ENCODE measurements at places on chromosomes 2 and 18.

GRCh38 chr18:26438980-26439379 lies 109.4 kb downstream of the KCTD1 start:
- no peak for DNase-seq

DNA sequence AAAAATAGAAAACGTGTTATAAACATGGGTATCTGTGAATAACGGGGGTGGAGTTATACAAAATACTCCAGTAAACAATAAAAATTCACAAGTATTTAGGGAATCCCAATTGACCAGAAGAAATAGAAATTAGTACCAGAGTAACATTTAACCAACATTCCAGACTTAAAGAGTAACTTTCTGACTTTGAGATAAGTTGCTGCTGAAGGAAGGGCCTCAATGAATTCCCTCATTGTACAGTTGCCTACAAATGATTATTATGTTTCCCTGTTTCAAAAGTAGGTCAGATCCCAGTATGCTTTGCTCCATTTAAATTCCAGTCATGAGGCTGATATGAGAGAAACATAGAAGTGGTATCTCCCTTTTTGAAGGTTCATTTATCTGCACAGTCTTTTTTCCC lies 88.3 kb upstream of the KCNH7 start:
- no peak for DNase-seq

- no peak for DNase-seq
Measured at GRCh38 chr2:67671464-67672450, 274.6 kb downstream of the ETAA1 start.

- DNase-seq, result no peak
Measured at GRCh38 chr2:233822101-233822771, 32.1 kb downstream of the HJURP start.

DNA sequence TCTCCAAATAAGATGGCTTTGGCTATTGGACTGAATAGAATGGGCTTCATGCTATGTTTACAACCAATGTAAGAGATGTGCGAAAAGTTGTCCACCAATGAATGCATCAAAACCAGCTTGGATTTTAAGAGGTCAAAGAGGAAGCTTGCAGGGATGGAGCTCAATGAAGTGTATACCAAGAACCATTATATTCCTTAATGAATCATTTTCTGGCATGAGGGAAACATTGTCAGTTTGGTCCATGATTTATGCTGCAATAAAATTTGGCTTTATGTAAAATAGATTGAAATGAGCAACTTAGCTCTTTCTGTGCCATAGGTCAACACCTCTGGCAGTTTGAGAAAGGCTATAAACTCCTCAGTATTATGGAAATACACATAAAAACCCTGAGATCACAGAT lies 107.3 kb downstream of the SH3BP4 start:
- no peak for DNase-seq

DNA sequence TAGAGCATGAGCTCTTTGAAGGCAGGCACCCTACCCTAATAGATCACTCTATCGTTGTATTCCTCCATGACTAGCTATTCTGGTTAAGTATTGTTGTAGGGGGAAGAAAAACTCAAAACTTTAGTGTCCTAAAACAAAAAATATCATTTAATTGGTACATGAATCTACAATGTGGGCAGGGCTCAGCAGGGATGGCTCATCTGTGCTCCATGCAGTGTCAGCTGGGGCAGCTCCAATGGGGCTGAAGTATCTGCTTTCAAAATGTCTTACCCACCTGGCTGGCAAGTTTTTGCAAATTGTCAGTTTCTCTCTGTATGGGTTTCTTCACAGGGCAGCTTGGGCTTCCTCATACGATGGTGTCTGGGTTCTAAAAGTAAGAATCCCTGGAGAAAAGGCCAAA lies 83.2 kb upstream of the ITGA6 start:
- no peak for DNase-seq

- no peak for DNase-seq
Measured at GRCh38 chr2:16127276-16127940, 187.1 kb downstream of the MYCN start.

DNA sequence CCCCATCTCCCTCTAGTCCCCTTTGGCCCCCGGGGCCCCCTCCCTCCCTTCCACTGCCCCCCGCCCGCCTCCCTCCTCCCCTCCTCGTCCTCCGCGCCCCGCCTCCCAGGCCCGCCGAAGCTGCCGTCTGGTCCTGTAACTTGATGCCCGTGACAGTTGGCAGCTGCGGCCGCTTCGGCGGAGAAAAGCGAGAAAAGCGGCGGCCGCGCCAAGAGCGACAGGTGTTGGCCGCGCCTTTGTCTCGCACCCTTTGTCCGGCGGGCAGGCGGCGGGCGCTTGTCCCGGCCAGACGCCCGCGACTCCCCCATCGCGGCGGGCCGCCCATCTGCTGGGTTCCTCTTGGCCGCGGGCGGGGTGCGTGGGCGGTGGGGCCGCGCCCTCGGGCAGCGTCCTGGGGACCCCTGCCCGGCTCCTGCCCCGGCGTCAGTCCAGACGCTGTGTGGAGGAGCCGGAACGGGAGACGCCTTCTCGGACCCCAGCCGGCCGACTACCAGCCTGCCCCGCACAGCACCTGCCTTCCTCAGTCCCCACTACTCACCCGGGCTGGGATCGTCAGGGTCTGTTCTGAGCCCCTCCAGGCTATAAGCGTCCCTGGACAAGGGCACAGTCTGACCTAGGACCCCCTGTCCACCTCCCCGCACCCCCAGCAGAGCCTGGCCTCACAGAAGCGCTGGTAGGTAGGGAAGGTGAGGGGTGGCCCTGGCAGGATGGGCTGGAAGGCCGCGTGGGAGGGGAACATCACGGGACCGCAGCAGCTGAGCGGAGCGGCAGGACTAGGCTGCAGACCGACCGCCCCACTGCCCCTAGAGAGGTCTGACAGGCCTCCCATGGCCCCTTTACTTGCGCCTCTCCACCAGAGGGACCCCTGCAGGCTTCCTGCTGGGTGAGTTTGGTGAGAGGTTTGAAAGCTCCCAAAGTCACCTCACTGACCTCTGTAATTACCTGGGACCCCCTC lies 1.2 kb upstream of the HES6 start:
- no peak for DNase-seq

DNA sequence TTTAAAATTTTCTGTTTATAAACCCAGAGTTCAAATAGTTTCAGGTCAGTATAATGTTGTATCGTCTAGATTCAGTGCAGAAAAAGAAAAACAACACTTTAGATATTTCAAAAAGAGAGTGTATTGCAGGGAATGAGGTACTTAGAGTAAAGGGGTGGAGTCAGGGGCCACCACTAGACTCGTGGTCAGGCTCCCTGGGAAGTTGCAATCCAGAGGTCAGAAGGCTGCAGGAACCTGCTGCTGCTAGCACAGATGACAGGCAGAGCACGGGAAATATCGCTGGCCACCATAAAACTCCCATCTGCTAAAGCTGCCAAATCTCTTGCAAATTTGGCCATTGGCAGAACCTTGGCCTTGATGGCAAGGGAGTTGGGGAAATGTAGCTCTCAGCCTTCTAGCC lies 64.6 kb downstream of the THNSL2 start:
- DNase-seq, result no peak

- no peak for DNase-seq
Measured at GRCh38 chr2:52500561-52500960, 1267.0 kb upstream of the CHAC2 start.

- no peak for DNase-seq
Measured at GRCh38 chr2:189338115-189338514, 103.2 kb upstream of the WDR75 start.

DNA sequence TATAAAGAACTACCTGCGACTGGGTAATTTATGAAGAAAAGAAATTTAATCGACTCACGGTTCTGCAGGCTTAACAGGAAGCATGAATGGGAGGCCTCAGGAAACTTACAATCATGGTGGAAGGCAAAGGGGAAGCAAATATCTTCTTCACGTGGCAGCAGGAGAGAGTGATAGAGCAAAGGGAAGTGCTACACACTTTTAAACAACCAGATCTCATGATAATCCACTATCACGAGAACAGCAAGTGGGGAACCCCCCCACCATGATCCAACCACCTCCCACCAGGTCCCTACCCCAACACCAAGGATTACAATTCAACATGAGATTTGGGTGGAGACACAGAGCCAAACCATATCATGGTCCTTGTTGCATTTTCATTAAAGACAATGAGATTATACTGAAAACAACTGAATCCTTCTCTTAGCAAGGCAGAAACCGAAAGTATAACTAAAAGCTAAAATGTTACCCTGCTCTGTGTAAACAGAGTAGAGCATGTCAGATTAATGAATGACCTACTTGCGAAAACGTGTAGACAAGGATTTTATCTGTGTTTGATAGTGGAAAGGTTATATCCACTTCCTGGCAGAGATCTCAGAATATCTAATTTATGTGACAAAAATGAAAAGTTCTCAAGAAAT lies 60.1 kb upstream of the RBBP8 start:
- DNase-seq, result no peak

- no peak for DNase-seq
Measured at GRCh38 chr2:88760819-88761598, 69.5 kb downstream of the RPIA start.

Measured in HT1080 (cell line).